Activated CD4-positive, alpha-beta T cell treated with anti-CD3 and anti-CD28 coated beads, Interleukin-2, amount 10 ng/mL, durations not matched to agents 24 days and 14 days (primary cell): ENCODE measurements at places on chromosomes 4 and X.

- no peaks in the 10 kb centered on the region for H3K27me3 ChIP-seq
- no peaks in the 10 kb centered on the region for H3K4me1 ChIP-seq
- H3K36me3 ChIP-seq: no peaks in the 10 kb centered on the region
- no peak overlapping the region for H3K4me3 ChIP-seq
- DNase-seq: no peak
These were observed 7.0 kb downstream of the PNMA3 start for GRCh38 chrX:153063315-153063714.

- no peaks in the 10 kb centered on the region for H3K27me3 ChIP-seq
- H3K27ac ChIP-seq: peak overlapping the region; percentile 46
- H3K36me3 ChIP-seq: peaks cover 23% of the 10 kb centered on the region
- H3K4me3 ChIP-seq: no peak overlapping the region
- DNase-seq: no peak
- peaks cover 12% of the 10 kb centered on the region for H3K4me1 ChIP-seq
These were observed 45.8 kb downstream of the HDAC8 start for GRCh38 chrX:72526534-72527508.

DNA sequence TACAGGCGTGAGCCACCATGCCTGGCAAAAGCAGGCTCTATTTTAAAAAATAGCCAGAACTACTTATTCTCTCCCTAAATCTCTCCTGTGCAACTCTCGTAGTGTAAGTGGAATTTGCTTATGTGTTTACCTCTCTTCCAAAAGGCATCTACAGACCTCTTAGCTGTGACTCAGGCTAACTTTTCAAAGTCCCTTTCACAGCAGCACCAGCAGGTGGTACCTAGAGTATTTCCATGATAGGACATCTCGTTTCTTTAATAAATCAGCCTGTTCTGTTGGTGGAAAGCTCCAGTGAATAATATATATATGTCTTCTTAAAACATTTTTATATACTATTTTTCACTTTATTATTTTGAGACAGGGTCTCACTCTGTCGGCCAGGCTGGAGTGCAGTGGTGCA, 89.0 kb downstream of the NSUN7 start:
- no peak for DNase-seq
- peaks cover 5% of the 10 kb centered on the region for H3K4me1 ChIP-seq
- peaks cover 8% of the 10 kb centered on the region for H3K27me3 ChIP-seq
- no peak overlapping the region for H3K27ac ChIP-seq
- no peaks in the 10 kb centered on the region for H3K36me3 ChIP-seq

DNA sequence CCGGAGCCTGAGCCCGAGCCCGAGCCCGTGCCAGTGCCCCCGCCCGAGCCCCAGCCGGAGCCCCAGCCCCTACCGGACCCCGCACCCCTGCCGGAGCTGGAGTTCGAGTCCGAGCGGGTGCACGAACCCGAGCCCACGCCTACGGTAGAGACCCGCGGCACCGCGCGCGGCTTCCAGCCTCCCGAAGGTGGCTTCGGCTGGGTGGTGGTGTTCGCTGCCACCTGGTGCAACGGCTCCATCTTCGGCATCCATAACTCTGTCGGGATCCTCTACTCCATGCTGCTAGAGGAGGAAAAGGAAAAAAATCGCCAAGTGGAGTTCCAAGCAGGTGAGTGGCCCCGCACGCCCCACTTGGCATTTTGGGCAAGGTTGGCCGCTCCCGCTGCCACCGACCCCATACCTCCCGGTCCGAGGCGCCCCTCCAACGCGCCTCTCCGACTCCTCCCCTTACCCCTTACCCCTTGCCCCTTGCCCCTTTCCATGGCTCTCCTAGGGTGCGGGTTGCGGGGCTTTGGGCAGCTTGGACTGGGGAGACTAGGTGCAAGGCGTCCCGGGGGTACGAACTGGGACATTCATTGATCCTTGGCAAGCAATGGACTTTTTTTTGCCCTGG, 553 bp downstream of the SLC16A2 start:
- peaks cover 6% of the 10 kb centered on the region for H3K4me1 ChIP-seq
- no peak overlapping the region for H3K27ac ChIP-seq
